ENCODE measurements at places on chromosomes 12 and 14.

GRCh38 chr12:98725476-98726247 lies 80.6 kb downstream of the APAF1 start:
- DNase-seq, result no peak

DNA sequence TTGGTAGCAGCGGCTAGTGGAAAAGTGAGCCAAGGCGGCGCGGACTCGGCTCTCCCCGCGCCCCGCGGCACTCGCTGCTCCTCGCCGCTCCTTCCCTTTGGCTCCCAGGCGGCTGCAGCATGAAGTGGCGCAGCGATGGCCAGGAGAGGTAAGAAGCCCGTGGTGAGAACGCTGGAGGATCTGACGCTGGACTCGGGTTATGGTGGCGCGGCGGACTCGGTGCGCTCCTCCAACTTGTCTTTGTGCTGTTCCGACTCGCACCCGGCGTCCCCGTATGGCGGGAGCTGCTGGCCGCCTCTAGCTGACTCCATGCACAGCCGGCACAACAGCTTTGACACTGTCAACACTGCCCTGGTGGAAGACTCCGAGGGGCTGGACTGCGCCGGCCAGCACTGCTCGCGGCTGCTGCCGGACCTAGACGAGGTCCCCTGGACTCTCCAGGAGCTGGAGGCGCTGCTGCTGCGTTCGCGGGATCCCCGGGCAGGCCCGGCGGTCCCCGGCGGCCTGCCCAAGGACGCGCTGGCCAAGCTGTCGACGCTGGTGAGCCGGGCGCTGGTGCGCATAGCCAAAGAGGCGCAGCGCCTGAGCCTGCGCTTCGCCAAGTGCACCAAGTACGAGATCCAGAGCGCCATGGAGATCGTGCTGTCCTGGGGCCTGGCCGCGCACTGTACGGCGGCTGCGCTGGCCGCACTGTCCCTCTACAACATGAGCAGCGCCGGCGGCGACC lies 225.6 kb upstream of the CRY1 start:
- no peak for DNase-seq

GRCh38 chr12:59973515-59973914 lies 377.7 kb downstream of the SLC16A7 start:
- DNase-seq, result peak; percentile 92

DNA sequence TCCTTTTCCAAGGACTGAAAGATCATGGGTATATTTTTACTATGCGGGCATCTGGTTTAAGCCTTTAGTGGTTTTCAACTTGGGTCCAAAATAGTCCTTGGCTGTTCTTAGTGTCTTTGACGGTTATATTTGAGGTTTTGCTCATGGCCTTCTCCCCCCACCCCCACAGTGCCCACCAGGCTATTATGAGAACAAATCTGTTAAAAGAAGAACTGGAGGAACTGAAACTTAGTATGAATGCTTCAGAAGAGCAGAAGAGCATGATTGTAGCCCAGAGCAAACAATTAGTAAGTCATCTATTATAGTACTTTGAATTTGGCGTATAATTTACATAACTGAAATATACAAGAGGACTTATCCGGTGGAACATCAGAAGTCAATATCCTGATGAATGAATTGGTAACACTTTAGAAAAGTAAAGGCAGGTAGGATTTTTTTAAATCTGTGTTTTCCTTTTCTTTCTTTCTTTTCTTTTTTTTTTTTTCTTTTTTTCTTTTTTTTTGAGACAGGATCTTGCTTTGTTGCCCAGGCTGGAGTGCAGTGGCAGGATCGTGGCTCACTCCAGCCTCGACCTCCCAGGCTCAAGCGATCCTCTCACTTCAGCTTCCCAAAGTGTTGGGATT lies 71.8 kb upstream of the BCAT1 start:
- DNase-seq, result no peak

GRCh38 chr12:108876550-108876949 lies 3.3 kb upstream of the DAO start:
- DNase-seq, result no peak

GRCh38 chr14:95690815-95691214 lies 4.6 kb downstream of the TCL1B start:
- DNase-seq, result no peak

DNA sequence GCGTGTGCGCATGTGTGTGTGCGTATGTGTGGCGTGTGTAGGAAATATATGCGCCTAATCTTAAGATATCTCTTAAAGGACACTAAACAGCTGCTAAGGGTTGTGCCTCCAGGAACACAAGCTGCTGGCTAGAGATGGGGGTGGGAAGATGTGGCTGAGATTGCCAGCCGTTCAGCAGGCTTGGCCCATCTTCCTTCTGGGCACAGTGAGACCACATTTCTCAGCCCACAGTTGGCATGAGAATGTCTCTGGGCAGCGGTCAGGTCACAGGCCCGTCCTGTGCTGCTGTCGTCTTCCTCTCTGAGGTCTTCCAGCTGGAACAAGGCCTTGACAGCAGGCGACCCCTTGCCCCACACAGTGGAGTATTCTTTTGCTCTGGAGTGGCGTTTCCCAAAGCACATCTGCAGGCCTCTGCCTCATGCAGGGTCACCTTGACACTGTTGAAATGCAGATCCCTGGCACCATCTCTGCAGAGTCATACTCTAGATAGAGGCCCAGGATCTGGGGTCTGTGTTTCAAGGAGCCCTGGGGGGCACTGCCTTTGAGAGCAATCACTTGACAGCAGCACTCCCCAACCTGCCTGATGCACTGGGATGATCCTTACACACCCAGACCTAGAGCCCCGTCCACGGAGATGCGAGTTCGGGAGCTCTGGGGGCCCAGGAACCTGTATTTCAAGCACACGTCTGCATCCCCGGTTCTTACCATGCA lies 335.5 kb upstream of the SFSWAP start:
- no peak for DNase-seq

GRCh38 chr12:122850695-122851350 lies 15.6 kb downstream of the HIP1R start:
- no peak for DNase-seq

DNA sequence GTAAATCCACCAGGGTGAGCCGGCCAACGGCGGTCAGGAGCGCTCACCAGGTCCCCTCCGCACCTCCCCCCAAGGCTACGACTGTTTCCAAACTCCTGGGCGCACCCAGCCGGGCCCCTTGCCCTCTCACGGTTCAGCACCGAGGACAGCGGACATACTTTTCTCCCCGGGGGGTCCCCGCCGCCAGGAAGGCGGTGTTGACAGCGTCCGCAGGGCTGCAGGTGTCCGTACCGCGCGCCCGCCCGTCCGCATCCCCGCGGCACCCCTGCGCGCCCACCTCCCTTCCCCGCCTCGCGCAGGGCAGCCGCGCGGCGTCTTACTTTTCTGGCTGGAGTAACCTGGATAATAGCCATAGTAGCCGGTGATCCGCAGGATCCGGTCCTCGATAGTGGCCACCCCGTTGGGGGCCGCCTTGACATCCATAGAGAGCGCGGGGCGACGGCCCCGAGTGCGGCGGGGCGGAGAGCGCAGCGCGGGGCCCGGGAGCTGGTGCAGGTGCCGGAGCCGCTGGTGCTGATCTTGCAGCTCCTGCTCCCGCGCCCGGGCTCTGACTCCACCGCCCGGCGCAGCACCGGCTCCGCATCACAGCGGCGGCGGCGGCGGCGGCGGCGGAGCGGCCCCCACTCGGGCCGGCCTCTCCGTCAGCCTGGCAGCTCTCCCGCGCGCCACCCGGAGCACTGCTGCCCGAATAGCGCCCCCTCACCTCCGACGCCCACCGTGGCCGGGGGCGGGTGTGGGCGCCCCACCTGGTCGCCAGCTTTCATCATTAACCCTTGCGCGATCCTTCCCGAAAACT lies at the start of gene SLC35F4:
Gene SLC35F4, minus strand, starts transcription at position 690 of the 796 bp plus-strand sequence.
- DNase-seq, result no peak

- DNase-seq, result no peak
Measured at GRCh38 chr12:852864-853263, 96.6 kb downstream of the RAD52 start.

DNA sequence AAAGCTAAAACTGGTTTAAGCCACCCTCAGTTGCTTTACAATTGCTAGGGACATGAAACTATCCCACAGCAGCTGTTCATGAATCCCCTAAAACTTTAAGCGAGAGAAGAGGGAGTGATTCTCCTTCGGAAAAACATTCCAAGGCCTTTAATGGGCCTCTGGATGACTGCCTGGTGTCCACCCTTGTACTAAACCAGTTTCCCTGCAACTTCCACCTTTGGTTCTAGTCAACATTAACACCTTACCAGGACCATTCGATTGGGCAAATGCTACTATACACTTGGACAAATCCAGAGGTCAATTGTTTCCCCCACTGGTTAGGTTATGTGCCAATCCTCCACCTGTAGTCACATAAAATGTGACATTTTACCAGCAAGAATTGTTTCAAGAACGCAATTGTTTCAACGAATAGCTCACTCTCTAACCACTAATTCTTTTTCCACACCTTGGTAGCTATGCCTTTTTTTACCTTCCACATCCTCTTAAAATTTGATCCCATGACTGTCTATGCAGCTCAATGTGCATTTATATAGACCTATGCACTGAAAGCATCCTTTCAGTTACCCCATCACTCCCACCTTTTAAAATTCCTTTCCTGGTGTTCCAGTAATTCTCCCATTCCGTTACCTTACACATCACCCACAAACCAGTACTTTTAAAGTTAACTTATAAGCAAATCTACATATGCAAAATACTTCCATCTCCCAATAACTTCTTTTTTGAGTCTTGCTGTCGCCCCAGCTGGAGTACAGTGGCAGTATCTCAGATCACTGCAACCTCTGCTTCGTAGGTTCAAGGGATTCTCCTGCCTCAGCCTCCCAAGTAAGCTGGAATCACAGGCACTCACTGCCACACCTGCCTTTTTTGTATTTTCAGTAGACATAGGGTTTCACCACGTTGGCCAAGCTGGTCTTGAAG lies 3.6 kb downstream of the UBC start:
- DNase-seq, result no peak

DNA sequence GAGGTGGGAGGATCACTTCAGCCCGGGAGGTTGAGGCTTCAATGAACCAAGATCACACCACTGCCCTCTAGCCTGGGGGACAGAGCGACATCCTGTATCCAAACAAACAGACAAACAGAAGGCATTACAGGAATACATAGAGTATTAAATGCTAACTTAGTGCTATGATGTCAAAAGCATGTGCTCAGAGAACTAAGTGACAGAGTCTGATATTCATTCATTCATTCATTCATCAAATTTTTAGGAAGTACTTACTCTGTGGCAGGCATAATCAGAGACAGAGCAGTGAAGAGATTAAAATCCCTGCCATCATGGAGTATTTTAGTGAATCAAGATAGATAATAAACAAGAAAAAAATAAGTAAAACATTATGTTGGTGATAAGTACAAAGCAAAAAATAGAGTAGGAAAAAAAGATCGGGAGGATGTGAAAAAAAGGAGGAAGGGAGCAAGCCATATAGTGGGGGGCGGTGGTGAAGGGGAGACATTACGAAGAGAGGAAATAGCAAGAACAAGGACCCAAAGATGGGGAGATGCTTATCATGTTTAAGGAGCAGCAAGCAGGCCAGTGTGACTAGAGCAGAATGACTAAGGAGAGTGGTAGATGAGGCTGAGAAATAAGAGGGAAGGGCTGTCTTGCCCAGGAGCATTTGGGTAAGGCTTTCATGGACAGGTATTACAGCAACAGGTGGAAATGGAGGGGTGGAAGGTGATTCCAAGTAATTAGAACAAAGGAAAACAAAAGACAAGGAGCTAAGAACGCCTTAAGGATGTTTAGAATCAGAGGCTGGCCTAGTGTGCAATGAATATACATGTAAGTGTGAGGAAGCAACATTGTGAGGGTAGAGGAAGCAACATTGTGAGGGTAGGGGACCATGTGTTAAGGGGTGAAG lies 2.8 kb downstream of the MAP4K5 start:
- no peak for DNase-seq

DNA sequence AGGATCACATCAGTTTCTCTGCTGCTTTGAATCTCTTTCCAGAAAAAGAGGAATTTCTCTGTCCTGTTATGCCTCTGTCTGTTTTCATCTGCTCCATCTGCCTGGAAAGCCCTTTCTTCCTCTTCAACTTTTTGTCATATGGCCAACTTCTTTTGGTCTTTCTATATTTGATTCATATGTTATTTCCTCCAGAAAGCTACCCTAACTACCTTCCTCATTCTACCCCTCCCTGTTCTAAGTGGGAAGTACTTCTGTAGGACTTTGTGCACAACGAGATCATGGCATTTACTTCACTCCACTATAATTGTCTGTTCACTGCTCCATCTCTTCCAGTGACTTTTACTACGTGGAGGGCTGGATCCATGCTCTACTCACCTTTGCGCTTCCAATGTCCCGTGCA lies 5.9 kb downstream of the CLEC4D start:
- DNase-seq, result no peak

DNA sequence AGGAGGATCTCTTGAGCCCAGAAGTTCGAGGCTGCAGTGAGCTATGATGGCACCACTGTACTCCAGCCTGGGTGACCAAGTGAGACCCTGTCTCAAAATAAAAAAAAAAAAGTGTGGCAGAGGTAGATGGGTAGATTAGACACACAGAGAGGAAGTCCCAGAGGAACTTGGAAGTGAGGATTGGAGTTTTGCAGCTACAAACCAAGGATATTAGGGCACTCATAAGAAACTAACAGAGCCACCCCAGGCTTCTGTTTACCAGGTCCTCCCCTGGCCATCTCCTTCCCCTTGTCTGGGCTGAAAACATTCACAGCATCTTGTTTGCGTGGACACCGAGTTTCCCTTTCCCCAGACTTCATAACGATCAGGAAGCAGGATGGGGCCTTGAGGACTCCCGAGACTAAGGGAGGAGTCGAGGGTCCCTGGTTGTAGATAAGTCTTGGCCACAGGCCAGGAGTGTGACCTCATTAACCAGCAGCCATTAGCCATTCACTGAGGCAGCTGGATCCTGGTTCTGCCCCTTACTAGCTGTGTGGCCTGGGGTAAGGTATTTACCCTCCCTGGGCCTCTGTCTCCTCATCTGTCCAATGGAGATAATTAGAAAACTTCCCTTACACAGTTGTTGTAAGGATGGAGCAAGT lies 2.1 kb downstream of the MAP1LC3B2 start:
- DNase-seq, result no peak

- DNase-seq, result no peak
Measured at GRCh38 chr12:91722072-91722471, 423.6 kb downstream of the BTG1 start.

GRCh38 chr12:95003921-95004272 lies 400 bp upstream of the NDUFA12 start:
- DNase-seq, result no peak

DNA sequence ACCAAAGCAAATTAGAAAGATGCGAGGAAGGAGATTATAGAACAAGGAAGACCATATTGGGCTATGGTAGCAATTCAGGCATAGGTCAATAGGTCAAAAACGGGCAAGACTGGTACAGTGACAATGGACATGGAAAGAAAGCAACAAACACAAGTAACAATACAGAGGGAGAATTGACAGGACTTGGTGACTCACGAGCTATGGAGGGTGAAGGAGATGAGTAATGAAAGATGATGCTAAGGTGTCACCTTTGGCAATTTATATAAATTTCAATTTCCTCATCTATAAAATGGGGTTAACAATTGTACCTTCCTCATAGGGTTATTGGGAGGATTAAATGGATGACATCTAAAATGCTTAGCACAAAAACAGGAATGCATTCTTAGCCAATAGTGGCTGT lies 15.1 kb upstream of the DUSP16 start:
- no peak for DNase-seq

- DNase-seq, result no peak
Measured at GRCh38 chr12:7339675-7340074, 35.8 kb downstream of the ACSM4 start.

- no peak for DNase-seq
Measured at GRCh38 chr12:121175383-121176119, 34.4 kb upstream of the P2RX4 start.

GRCh38 chr12:116650585-116651087 lies 87.2 kb downstream of the SPRING1 start:
- DNase-seq, result no peak

- no peak for DNase-seq
Measured at GRCh38 chr14:67999290-67999689, 179.7 kb downstream of the RAD51B start.
